ENCODE measurements at places on chromosomes 7 and 10.

GRCh38 chr7:1654738-1655475, 15.2 kb upstream of the ELFN1 start:
- H3K27me3 ChIP-seq, result peaks cover 42% of the 10 kb centered on the region
- no peaks in the 10 kb centered on the region for H3K36me3 ChIP-seq
- no peak overlapping the region for H3K27ac ChIP-seq
- no peak overlapping the region for H3K4me3 ChIP-seq

DNA sequence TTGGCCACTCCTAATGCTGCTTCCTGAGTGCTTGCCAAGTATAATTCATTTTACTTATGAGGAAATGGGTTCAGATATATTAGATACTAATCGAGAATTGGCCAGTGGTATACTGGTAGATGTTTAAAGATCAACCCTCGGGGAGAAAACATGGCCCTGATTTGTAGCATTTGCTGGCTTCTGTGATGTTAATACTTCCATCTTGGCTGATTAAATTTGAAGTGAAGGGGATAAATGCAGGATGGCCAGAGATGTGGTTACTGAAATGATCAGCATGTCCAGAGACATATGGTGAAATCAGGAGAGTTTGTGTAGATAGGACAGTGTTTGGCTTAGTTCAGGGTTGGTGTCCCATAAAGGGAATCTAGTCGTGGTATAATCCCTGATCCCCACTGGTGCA, 11.2 kb downstream of the UBE2D4 start:
- H3K27ac ChIP-seq, result no peak overlapping the region
- no peaks in the 10 kb centered on the region for H3K36me3 ChIP-seq
- H3K27me3 ChIP-seq, result no peaks in the 10 kb centered on the region
- no peaks in the 10 kb centered on the region for H3K4me1 ChIP-seq
- no peak overlapping the region for H3K4me3 ChIP-seq

GRCh38 chr10:36872702-36873393, 252.6 kb upstream of the ANKRD30A start:
- no peaks in the 10 kb centered on the region for H3K36me3 ChIP-seq
- no peak overlapping the region for H3K27ac ChIP-seq
- H3K27me3 ChIP-seq, result no peaks in the 10 kb centered on the region
- H3K4me1 ChIP-seq, result no peaks in the 10 kb centered on the region

GRCh38 chr7:40765639-40766038, 630.8 kb downstream of the SUGCT start:
- H3K27ac ChIP-seq, result no peak overlapping the region
- H3K4me3 ChIP-seq, result no peak overlapping the region
- H3K36me3 ChIP-seq, result no peaks in the 10 kb centered on the region
- no peaks in the 10 kb centered on the region for H3K4me1 ChIP-seq
- no peak for DNase-seq

DNA sequence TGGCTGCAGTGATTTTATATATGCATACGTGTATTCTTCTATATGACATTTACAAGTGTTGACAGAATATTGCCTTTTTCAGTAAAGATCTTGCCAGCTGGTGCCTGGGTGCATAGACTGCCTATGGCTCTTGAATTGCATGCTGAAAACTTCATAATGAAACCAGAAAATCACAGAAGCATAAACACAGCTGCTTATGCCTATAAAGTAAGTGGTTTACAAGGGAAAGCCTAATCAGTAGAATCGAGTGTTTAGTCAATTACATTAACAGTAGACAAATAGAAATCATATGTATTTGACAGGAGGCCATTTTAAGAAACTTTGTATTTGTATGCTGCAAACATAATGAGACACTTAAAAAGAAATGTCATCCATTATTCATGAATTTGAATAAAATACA, 82.5 kb downstream of the TMEM168 start:
- H3K27me3 ChIP-seq, result no peaks in the 10 kb centered on the region
- no peak overlapping the region for H3K4me3 ChIP-seq
- no peaks in the 10 kb centered on the region for H3K36me3 ChIP-seq
- no peak overlapping the region for H3K27ac ChIP-seq

DNA sequence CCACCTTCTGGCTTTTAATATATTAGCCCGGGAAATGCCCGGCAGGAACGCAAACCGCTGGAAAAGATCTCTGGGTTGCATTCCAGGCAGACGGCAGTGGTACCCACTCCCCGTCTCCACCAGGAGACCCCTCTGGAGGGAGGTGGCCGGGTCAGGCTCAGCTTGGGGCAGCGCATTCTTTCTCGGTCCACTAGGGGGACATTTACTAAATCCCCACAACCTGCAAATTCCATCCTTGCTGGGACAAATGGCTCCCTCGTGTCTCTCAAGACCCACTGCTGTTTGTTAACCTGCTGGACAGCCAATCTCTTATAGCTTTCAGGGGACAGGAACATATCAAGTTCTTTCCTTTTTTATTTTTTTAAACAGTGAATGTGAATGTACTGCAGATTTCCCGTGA, 45.8 kb upstream of the CARD11 start:
- no peak for DNase-seq
- peaks cover 15% of the 10 kb centered on the region for H3K27me3 ChIP-seq
- H3K27ac ChIP-seq, result no peak overlapping the region
- no peak overlapping the region for H3K4me3 ChIP-seq

DNA sequence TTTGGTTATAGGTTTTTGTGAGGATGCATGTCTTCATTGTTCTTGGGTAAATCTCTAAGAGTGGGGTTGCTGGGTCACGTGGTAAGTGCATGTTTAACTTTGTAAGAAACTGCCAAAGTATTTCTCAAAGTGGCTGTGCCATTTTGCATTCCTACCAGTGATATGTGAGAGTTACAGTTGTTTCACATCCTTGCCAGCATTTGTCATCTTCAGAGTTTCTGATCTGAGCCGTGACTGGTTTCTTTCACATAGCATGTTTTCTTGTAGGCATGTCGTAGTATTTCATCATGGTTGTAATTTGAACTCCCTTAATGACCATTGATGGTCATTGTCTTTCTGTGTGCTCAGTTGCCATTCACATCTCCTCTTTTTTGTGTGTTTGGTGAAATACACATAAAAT, 286.0 kb downstream of the RNLS start:
- H3K4me1 ChIP-seq, result no peaks in the 10 kb centered on the region
- no peaks in the 10 kb centered on the region for H3K27me3 ChIP-seq
- H3K4me3 ChIP-seq, result no peak overlapping the region

- DNase-seq, result no peak
- H3K36me3 ChIP-seq, result no peaks in the 10 kb centered on the region
- no peak overlapping the region for H3K27ac ChIP-seq
- no peaks in the 10 kb centered on the region for H3K27me3 ChIP-seq
Measured at GRCh38 chr7:20317413-20317812, 13.3 kb upstream of the ITGB8 start.

GRCh38 chr7:101743995-101744360, 73.4 kb upstream of the CUX1 start:
- H3K4me1 ChIP-seq, result peaks cover 15% of the 10 kb centered on the region
- DNase-seq, result no peak
- H3K36me3 ChIP-seq, result no peaks in the 10 kb centered on the region
- peaks cover 51% of the 10 kb centered on the region for H3K27me3 ChIP-seq

DNA sequence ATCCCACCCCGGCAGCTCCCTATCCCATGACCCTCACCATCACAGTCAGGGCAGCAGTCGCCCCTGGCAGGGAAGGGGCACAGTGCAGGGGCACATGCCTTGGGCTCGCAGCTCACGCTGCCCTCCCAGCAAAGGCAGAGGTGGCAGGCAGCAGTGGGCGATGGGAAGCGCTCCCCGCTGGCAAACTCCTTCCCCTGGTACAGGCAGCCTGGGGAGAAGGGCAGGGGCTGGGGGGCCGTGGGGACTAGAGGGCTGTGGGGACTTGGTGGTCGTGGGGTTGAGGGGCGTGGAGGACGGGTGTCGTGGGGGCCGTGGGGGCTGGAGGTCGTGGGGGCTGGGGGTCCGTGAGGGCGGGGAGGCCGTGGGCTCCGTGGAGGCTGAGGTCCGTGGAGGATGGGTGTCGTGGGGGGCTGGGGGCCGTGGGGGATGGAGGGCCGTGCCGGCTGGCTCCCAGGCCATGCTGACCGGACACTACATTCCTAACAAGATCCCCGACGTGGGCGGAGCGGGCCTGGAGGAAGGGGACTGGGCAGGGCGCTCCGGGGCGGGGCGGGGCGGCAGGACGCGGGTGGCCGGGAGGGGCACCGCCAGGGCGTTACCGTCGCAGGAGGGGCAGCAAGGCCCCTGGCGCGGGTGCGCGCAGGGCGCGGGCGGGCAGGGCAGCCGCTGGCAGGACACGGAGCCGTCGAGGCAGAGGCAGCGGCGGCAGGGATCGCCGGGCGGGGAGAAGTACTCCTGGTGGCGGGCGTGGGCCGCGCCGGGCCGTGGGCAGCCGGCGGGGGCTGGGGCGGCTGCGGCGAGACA, 20.0 kb downstream of the KCP start:
- peaks cover 9% of the 10 kb centered on the region for H3K27me3 ChIP-seq
- H3K4me1 ChIP-seq, result peaks cover 19% of the 10 kb centered on the region
- H3K27ac ChIP-seq, result no peak overlapping the region
- no peaks in the 10 kb centered on the region for H3K36me3 ChIP-seq
- H3K4me3 ChIP-seq, result peak overlapping the region; percentile 47

GRCh38 chr7:3301831-3302618, 973 bp downstream of the SDK1 start:
- H3K27me3 ChIP-seq, result peaks cover 8% of the 10 kb centered on the region
- H3K27ac ChIP-seq, result peak overlapping the region; percentile 20
- H3K4me1 ChIP-seq, result peaks cover 21% of the 10 kb centered on the region
- no peak for DNase-seq
- H3K36me3 ChIP-seq, result no peaks in the 10 kb centered on the region

- H3K4me3 ChIP-seq, result peak overlapping the region; percentile 82
- DNase-seq, result no peak
- peak overlapping the region; percentile 99 for H3K27ac ChIP-seq
- H3K4me1 ChIP-seq, result peaks cover 39% of the 10 kb centered on the region
- no peaks in the 10 kb centered on the region for H3K27me3 ChIP-seq
Measured at GRCh38 chr7:17300437-17300836, 2.0 kb downstream of the AHR start.

DNA sequence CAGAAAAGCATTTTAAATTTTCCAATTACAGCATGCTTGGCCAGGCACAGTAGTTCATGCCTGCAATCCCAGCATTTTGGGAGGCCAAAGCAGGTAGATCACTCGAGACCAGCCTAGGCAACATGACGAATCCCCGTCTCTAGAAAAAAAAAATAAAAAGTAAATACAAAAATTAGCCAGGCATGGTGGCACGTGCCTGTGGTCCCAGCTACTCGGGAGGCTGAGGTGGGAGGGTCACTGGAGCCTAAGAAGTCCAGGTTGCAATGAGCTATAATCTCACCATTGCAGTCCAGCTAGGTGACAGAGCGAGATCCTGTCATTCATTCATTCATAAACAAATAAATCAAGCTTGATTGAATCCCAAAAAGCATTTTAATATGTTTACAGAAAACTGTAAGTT, 234.9 kb downstream of the PARD3 start:
- H3K4me1 ChIP-seq, result peaks cover 17% of the 10 kb centered on the region
- no peaks in the 10 kb centered on the region for H3K36me3 ChIP-seq
- no peak overlapping the region for H3K4me3 ChIP-seq
- H3K27me3 ChIP-seq, result no peaks in the 10 kb centered on the region

DNA sequence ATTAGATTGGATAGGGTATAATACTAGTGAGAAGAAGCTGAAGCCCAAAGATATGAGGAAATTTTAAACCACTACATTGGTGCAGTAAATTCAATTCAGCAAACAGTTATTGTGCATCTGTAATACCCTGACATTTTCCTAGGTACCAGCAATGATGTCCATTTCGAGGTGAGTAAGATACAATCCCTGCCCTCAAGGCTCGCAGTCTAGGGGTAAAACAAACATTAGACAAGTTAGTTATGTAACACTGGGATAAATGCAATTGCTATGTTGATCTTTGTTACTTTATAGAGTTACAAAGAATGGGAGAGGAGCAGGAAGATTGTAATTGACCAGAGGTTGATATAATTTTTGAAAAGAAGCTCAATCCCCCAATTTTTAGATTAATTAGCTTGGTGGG, 168.1 kb downstream of the PRKG1 start:
- no peak for DNase-seq
- no peaks in the 10 kb centered on the region for H3K27me3 ChIP-seq
- no peak overlapping the region for H3K4me3 ChIP-seq
- H3K36me3 ChIP-seq, result no peaks in the 10 kb centered on the region
- H3K27ac ChIP-seq, result no peak overlapping the region

DNA sequence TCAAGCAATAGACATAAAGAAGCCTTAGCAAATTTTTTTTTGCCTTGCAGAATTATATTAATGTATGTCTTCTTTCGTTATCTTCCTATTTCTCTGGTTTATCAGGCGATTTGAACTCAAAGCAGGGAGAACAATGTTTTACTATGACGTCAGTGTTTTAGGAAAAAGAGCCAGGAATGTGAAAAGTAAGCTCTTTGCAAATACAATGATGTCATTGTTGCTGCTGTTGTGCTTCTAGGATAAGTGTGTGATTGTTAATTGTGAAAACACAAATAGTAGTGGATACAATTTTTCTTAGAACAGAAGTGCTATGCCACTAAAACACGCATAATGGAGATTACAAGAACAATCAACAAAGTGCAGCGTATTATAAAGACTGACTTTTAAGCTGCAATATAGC, 9.5 kb upstream of the AUTS2 start:
- no peaks in the 10 kb centered on the region for H3K27me3 ChIP-seq
- H3K36me3 ChIP-seq, result no peaks in the 10 kb centered on the region
- no peak overlapping the region for H3K27ac ChIP-seq
- no peak overlapping the region for H3K4me3 ChIP-seq
- H3K4me1 ChIP-seq, result no peaks in the 10 kb centered on the region

DNA sequence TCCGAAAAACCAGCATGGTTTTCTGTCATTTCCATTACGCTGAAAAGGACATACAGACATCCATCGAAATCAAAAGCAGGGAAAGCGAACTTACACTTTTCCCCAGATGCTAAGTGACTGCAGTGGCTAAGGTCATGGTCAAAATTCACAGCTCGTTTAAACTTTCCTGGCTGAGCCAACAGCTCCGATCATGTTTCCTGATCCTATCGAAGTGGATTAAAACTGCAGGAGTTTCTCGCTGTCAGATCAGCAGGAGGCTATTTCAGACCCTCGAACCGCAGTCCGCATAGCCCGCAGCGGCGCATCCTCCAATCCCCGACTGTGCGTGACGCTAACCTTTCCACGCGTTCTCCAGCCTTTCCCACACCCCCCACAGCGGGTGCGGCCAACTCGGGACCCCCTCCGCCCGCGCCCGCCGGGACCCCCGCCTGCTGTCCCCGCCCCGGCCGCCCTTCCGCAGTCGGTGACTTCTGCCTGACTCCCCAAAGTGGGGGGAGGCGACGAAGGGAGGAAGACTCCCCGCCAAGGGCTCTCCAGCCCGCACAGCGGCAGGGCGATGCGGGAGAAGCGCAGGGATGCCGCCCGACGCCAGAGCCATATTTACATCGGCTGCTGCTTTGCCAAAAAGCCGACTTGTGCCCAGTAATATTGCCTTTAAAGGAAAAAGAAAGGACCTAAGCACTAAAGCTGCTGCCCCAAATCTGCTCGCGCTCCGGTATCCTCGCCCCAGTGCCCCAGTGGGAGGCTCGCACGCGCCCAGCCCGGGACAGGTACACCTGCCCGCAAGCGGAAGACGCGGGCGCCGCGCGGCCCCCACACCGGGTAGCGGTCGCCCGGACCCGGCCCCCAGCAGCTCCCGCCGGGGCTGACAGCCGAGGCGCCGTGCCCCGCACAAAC, 1.2 kb downstream of the PIP4K2A start:
- no peaks in the 10 kb centered on the region for H3K27me3 ChIP-seq
- no peaks in the 10 kb centered on the region for H3K36me3 ChIP-seq
- no peak for DNase-seq
- H3K4me1 ChIP-seq, result peaks cover 25% of the 10 kb centered on the region
- H3K4me3 ChIP-seq, result peak overlapping the region; percentile 97

- DNase-seq, result no peak
- H3K4me1 ChIP-seq, result no peaks in the 10 kb centered on the region
- no peak overlapping the region for H3K4me3 ChIP-seq
- no peaks in the 10 kb centered on the region for H3K36me3 ChIP-seq
- H3K27ac ChIP-seq, result no peak overlapping the region
Measured at GRCh38 chr10:14784459-14785055, 9.9 kb upstream of the FAM107B start.

Measured in suprapubic skin (tissue), 4 donors.